Right kidney (tissue), 9 donors: ENCODE measurements at places on chromosomes 3 and 15.

- DNase-seq = no peak
Measured at GRCh38 chr3:144516026-144516425, 544.4 kb downstream of the DIPK2A start.

DNA sequence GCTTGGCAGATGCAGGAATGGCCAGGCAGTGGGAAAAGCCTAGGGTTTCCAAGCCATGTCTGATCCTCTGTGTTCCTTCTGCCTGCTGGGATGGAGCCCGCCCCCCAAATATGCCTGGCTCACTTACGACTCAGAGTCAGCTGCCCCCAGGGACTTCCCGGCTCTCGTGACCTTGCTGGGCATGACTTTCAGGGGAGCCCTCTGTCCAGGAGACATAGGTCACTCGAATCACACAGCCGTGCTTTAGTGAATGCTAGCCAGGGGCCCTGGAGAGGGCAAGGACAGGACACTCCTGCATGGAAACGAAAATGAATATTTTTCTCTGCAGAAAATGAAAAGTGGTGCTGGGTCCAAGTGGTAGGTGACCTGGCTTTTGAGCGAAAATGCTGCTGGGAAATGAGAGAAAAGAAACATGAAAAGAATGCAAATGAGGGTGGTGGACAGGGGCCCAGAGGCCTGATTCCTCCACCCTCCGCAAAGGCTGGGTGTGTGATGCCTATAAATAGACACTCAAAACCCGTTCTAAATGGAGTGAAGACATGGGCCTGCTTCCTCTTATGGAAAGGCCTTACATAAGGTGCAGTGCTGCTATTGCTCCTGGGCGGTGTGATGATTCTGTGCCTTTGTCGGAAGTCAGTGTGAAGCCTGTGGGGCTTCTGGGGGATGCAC, 107.4 kb downstream of the APBA2 start:
- DNase-seq = no peak

DNA sequence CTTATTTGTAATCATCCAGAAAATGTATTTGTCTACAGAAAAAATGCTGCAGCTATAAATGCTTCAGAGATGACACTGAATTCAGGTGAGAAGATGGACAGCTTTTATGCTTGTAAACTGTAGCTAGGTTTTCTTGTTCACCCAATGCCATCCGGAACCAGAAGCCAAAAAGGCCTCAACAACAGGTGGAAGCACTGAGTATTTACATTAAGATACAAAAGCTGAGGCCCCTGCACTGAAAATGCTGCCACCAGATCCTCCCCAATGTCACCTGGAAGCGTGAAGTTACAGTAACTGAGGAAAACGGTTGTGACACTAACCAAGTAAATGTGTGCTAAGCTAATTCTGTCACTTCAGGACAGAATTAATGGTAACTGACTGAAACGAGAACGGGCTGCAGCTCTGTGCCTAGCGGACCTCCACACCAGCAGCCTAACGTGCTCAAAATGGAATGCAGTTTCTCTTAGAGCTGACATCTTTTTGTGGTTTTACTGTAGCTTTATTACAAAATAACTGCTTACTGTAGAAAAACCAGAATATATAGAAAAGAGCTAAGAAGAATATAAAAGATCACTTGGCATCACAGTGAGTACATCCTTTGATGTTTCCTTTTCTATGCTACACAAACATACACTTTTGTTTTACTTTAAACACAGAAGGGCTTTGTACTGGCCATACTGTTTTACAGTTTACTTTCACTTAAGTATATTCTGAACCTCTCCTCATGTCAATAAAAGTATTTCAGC, 7.6 kb downstream of the CHSY1 start:
- no peak for DNase-seq

DNA sequence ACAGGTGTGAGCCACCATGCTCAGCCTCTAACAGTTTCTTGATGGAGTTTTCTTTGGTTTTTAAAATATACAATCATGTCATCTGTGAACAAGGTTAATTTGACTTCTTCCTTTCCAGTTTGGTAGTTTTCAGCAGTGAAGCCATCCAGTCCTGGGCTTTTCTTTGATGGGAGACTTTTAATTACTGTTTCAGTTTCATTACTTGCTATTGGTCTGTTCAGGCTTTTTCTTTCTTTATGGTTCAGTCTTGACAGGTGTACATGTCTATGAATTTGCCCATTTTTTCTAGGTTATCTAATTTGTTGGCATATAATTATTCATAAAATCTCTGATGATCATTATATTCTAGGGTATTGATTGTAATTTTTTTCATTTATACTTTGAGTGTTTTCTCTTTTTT, 36.8 kb downstream of the PFN2 start:
- DNase-seq = no peak

DNA sequence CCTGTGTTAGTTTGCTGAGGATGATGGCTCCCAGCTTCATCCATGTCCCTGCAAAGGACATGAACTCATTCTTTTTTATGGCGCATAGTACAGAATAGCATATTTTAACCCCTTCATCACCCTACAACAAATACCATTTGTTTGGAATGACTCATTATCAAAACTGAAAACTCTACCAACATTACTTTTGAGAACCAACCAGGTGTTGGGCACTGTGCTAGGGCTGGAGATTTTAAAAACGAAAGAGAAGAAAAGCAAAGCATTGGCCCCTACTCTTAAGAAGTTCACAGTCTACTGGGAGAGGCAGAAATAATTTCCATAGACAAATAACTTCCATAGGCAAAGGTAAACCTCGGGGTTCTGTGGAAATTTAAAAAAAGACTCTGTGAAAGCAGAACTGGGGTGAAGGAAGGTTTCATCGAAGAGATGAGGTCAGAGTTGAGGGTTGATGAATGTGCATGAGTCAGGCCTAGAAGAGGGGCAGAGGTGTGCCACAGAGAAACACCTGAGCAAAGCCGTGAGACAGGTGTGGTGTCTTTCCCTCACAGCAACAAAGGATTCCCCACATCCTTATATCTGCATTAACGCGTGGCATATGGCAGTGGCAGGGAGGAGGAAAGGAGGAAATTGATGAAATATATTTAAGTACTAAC, 51.0 kb downstream of the MCF2L2 start:
- no peak for DNase-seq

DNA sequence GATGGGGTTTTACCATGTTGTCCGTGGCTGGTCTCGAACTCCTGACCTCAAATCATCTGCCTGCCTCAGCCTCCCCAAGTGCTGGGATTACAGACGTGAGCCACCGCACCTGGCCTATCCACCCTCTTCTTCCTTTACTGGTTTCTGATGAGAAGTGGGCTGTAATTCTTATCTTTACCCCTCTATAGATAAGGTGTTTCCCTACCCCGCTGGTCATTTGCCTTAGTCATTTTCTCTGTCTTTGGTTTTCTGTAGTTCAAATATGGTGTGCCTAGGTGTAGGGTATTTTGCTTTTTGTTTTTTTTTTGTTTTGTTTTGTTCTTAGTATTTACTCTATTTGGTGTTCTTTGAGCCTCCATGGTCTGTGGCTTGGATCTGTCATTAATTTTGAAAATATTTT, 41.3 kb downstream of the APBA2 start:
- no peak for DNase-seq

GRCh38 chr3:42210726-42211125, 55.3 kb downstream of the CCK start:
- DNase-seq = no peak

- DNase-seq = no peak
Measured at GRCh38 chr3:124064050-124064449, 72.1 kb upstream of the ROPN1 start.
